ENCODE measurements at places on chromosomes 12 and 14. TPM values are rescaled to one million over a fixed set of nuclear protein-coding genes. Genes with fewer than 3 reads are reported as not detected.

The VASH1 gene
- total RNA-seq, result 5.2 TPM

The FGF23 gene
- total RNA-seq, result not detected

The RFLNA gene
- 5.4 TPM for total RNA-seq

- DNase-seq, result no peak
Measured at GRCh38 chr14:51562816-51563215, 88.9 kb upstream of the FRMD6 start.

DNA sequence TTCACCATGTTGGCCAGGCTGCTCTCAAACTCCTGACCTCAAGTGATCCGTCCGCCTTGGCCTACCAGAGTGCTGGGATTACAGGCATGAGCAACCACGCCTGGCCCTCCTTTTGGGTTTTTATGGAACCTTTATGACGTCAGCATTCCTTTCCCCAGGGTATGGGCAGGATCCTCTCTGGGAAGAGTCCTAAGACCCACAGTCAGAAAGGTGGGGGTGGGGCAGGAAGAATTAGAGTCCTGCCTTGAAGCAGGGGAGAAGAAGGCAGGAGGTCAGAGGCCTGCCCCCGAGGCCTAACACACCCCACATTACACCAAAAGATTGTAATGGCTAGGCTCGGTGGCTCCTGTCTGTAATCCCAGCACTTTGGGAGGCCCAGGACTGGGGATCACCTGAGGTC, 30.8 kb upstream of the CDK17 start:
- no peak for DNase-seq

- DNase-seq, result no peak
Measured at GRCh38 chr14:99779751-99780150, 13.5 kb upstream of the EML1 start.

The RSRC2 gene
- 57.8 TPM for total RNA-seq

DNA sequence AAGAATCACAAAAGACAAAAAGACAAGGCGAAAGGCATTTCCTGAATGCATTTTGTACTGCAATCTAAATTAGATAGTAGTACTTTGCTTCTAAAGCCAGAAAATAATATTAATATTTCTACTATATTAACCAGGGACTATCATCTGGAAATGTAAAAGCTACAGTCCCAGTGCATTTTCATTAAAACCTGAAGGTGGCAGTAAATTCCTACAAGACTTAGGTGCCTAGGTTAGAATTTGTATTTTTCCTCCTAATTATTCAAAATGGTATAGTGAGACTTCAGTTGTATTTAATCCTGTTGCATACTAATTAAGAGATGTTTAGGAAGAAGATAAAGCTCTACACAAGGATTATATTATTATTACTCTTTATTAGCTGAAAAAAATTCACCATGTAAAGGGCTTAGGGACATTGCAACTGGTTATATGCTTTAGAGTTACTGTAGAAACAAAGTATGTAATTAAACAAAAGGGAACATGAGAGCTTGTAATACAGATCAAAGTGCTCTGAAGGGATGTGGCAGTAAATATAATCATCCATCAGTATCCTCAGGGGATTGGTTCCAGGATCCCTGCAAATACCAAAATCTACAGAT, 53.6 kb downstream of the BRMS1L start:
- no peak for DNase-seq

DNA sequence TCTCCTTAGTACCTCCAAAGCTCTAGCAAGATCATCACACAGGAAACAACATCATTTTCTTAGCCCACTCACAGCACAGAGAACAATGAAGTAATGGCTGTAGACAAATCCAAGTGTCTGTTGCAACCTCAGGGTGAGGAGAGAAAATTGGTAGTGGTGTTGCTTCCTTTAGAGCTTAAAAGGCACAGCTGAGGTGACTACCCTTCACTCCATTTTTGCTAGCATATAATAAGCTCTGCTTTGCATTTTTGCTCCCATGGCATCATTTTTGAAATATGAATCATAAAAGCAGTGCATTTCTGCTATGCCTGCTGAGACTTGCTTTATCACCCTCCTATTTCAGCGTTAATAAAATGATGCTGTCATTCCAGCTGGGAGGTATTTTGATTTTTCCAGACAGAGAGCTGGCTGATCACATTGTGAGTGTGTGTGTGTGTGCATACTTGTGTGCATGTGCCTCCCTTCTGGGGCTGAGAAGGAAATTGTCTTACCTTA, 18.5 kb upstream of the PCNX1 start:
- no peak for DNase-seq

The NEUROD4 gene
- total RNA-seq, result not detected

- DNase-seq, result no peak
Measured at GRCh38 chr14:85528080-85528896, 1.7 kb upstream of the FLRT2 start.

The SLC39A9 gene
- total RNA-seq, result 63.4 TPM

The FKBP4 gene
- 64.9 TPM for total RNA-seq

The P2RX2 gene
- total RNA-seq, result 1.2 TPM

DNA sequence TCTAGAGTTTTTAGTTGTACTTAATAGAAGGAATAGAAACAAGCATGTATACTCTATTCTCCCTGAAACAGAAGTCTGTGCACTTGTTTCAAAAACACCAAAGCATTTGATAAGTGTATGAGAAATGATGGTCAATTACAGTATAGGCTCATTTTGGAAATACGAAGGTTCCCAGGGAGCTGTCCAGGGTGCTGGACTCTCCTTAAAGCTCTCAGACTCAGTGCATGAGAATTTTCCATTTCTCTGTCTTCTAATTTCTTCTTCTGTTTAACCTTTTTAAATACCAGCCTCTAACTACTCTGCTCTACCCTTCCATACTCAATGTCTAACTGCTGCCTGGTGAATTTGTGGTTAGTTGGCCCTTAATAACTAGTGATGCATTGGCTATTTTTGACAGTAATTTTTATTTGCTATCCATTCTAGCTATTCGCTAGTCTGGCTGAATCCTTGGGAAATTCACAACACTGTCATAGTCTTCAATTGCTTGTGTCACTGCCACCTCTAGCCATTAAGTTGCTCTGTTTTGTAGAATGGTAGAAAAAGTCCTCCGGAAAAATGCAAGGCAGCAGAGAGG, 229.2 kb downstream of the NRXN3 start:
- DNase-seq, result no peak

The FAM222A gene
- 12.8 TPM for total RNA-seq

DNA sequence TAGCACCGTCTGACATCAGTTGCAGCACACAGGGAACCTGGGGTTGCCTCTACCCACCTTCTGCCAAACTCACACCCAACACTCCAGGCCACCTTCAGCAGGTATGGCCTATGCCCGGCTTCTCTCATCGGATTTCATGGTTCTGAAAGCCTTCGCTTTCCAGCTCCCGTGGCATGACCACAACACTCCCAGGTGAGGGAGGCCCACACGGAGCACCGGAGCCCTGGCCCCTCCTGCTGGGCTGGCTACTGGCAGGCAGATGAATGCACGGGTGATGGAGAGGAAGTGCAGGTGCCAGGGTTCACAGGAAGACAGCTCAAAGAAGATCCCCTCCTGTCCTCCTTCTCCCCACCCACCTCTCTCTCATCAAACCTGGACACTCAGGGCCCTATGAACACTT, 37.2 kb downstream of the CACNA2D4 start:
- no peak for DNase-seq

The SIX4 gene
- 17.3 TPM for total RNA-seq

GRCh38 chr12:75784591-75784990, 247.0 kb downstream of the PHLDA1 start:
- no peak for DNase-seq

- no peak for DNase-seq
Measured at GRCh38 chr14:50697659-50698290, 29.7 kb upstream of the SAV1 start.

The SERPINA1 gene
- total RNA-seq, result 4.9 TPM

DNA sequence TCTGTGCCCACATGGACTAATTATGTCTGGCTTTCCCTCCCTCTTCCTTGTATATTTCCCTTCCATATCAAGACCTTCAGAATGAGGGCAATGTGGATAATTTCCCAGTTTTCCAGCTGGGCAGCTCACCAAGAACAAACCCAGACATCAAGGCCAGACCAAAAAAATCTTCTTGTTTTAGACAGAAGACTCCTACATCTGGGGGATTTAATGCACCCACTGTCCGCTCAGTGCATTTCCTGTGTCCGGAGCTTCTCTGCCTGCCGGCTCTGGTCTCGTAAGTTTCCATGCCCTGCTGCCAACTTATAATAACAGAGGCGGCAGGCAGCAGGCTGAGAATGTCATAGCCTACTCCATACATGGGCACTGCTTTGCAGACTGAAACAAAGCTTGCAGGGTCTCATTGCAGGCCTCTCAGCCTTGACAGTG, 207.2 kb upstream of the BCL2L14 start:
- no peak for DNase-seq

The BTG1 gene
- total RNA-seq, result 50.0 TPM
